ENCODE measurements at places on chromosomes 5 and 9.

DNA sequence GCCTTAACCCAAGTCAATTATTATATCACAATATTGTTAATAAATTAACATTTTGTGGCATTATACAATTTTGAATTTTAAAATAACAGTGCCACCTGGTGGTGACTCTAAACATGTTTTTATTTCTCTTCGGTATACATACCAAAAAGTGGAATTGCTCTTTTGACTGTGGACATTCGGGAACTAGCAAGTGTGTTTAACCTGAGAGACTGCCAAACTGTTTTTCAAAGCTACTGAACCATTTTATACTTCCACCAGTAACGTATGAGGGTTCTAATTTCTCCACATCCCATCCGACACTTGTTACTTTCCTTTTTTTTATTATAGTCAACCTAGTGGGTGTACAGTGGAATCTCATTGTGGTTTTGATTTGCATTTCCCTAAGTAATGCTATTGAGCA is 18.3 kb upstream of the HSDL2 start:
- DNase-seq = no peak

DNA sequence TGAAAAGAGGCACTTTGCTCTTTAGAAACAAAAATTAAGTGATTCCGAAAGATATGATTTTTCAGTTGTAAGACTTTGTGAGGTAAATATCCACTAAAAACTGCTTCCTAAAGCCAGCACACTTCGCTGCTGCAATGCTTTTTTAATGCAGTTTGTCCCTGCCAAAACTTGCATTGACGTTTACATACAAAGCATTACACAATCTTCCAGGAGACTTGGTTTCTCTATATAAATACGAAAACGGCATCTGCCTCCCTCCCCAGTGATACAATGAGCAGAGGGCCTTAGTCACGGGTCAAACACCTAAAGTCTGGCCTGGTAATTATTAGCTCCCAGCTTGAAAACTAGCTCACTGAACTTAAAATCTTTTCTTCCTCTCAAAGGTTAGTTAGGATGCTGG is 170.7 kb downstream of the TSSK1B start:
- no peak for DNase-seq

GRCh38 chr5:128432913-128433440 is 105.1 kb downstream of the FBN2 start:
- no peak for DNase-seq

GRCh38 chr9:109887079-109887478 is 107.1 kb downstream of the PALM2AKAP2 start:
- DNase-seq = no peak

DNA sequence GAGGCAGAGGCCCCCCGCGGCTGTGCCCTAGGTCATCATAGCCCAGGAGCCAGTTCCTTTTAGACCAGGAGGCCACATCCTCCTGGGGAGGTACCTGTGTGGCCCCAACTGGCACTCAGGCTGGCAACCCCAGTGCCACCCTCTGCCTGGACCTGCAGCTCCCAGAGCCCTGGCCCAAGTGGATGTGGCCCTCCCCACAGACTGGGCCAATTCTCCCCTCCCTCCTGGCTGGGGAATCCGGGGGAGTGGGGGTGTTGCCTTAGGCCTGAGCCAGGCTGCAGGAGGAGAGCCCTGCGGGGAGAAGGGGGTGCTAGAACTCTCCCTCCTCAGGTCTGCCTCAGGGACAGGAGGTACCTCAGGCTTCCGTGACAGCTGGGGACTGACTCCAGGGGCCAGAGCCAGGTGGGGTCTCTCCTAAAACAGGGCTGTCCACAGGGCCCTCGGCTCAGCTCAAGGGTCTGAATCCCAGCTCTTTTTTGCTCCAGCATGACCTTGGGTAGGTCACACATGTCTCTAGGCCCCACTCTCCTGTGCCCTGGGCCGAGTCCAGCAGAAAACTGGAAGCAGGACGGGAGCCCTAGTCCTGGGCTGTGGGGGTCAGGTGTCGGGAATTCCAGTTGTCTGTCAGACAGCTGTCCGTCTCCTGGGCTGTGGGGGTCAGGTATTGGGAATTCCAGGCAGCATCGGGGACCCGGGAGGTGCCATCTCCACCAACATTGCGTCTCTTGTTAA is 9.6 kb downstream of the DNLZ start:
- DNase-seq = no peak

GRCh38 chr5:73093943-73094342 is 26.4 kb upstream of the TMEM171 start:
- DNase-seq = no peak

GRCh38 chr5:146533260-146533857 is 17.4 kb upstream of the GPR151 start:
- DNase-seq = peak; percentile 55

DNA sequence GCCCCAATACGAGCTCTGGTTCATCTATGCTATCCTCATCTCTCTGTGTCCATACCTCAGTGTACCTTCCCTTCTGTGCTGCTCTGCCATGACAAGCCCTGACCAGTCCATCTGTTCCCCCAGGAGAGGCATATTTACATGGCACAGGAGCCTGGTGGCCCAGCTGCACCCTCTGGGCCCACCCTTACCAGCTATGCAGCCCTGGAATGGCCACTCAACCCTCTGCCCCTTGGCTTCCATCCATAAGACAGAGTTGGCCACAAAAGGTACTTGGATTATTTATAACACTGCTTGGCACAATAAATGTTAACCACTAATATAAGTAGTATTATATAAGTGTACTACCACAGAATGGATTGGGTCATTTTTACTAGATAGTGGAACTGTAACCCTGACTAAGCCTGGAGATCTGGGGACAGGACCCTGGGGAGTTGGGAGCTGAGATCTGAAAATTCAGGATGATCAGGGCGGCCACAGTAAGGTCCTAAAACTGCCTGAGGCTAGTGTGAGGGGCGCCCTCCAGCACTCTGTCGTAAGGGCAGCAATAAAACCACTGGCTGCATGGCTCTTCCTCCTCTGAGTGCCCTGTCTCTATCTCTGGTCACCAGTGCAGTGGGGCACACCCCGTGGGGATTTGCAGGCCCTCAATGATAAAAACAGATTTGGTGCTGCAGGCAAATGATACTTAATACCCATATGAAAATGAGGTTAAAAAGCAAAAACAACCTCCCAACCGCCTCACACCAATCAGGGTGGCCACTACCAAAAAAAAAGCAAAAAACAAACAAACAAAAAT is 65.8 kb downstream of the SEMA4D start:
- DNase-seq = no peak

- DNase-seq = no peak
These were observed 4.6 kb upstream of the CTNNA1 start for GRCh38 chr5:138748630-138749081.

- no peak for DNase-seq
These were observed 8.5 kb downstream of the B4GALT7 start for GRCh38 chr5:177608243-177609075.

DNA sequence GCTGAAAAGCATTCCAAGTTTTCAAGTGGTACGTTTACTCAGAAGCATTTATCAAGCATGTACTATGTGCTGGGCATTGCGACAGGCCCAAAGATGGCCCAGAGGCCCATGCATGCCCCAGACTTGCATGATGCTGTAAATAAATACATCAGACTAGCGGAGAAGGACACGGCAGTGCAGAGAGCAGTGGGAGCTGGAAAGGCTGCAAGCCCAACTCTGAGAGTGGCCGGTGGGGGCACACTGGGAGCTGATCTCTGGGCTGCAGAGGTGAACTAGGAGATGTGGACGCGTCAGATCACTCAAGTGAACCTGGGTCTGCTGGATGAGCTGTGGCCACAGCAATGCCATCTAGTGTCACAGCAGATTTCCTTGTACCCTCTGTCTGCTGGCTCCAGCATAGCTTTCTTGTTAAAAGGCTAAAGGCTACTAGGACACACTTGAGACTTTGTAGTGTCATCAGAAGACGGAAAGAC is 246.9 kb downstream of the FANCC start:
- no peak for DNase-seq

DNA sequence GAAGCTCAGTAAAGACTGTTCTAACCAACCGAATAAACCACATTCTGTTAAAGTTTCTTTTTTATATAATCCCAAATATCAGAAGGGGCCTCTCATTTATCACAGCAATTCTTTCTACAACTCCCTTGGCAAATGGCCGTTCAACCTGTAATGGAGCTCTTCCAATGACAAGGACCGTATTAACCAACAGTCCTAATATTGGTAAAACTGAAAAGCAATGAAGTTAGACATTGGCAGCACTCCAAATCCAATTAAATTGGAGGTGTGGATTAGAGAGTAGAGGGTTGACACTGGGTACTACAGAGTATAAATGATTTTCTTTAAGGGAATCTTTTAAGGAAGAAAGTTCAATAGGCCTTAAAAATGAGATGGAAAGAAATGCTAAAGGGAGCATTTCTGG is 842 bp downstream of the TMED7 start:
- DNase-seq = no peak

GRCh38 chr5:72848474-72849428 is 32.3 kb downstream of the TNPO1 start:
- DNase-seq = peak; percentile 20

DNA sequence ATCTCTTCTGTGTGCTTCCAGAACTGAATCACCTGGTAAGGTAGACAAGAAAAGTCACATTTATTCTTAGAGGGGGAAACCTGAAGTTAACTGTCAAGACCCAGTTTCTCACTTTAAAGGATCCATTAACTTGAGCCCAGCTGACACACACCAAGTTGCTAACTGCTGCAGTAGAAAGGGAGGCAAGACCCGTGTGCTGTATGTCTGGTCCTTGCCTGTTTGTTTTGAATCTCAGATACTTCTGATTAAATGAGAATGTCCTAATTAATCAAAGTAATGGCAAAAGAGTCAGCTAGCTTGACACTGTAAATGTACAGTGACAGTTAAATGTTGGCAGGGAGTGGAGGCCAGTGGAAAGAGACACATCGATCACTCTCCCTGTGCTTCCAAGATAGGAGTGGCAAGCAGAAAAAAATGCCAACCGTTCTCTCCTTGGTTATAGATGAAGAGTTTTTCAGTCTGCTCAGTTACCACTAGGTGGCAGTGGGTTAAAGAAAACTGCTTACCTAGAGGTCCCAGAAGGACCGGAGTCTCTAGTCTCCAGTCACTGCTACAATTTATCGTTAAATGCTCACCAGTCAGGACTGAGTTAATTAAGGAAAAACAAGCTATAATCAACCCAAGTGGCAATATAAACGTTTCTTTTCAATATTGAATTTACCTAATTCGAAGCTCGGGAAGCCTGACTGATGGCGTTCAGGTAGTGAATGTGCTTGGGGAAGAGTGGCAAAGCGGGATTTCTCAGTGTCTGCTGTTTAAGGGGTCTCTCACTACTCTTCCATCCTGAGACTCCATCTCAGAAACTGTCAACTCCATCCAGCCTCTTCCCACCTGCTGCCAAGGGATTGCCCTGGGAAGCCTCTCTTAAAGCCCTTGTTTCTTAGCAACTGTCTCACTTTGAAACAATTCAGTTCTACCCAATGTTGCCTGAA is 18.4 kb downstream of the LSM11 start:
- DNase-seq = no peak

DNA sequence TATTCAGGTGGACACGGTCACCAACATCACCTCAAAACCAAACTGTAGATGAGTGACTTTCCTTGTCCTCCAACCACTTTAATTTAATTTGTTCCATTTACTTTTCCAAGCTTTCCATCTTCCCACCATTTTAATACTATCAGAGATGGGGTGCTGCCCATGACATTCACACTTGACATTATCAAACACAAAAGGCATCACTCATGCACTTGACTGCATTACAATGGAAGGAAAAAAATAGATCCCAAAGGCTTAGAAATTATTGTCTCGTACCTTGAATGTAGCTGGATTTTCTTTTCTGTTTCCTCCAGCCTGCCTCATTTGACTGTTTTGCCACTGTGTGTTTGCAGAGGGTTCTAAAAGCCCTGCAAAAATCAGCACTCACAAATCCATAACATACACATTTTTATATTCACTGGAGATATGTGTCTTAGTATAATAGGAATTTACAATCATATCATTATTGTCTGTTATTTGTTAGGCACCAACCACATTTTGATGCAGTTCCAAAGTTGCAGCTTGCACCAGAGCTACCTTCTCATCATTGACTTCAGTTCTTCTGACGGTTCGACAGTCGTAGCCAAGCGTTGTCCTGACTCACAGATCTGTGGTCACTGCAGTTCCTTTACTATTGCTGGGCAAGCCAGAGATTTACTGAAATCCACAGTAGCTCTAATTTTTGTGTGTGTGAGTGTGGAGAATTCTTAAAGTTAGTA is 712.3 kb upstream of the WWC1 start:
- DNase-seq = no peak

- DNase-seq = no peak
These were observed 29.2 kb upstream of the PANK3 start for GRCh38 chr5:168608386-168608785.

- DNase-seq = no peak
These were observed 58.1 kb downstream of the PTCH1 start for GRCh38 chr9:95458666-95459065.

- no peak for DNase-seq
These were observed 32.7 kb downstream of the GRIA1 start for GRCh38 chr5:153523211-153523610.

DNA sequence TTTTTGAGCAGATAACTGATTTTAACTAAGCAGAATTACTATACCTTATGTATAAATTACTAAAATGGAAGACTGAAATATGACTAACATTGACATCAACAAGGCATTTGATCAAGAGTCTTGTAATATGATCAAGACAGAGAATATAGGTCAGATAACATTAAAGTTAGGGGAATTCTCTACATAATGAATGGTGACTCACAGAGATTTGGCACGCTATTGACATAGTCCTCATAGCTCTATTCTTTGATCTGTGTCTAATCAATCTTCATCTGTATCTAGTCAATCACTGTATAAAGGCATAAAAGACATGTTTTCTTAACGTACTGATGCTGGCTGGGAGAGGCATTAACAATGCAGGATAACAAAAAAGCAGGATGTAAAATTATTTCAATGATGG is 17.4 kb downstream of the ABITRAM start:
- DNase-seq = no peak

DNA sequence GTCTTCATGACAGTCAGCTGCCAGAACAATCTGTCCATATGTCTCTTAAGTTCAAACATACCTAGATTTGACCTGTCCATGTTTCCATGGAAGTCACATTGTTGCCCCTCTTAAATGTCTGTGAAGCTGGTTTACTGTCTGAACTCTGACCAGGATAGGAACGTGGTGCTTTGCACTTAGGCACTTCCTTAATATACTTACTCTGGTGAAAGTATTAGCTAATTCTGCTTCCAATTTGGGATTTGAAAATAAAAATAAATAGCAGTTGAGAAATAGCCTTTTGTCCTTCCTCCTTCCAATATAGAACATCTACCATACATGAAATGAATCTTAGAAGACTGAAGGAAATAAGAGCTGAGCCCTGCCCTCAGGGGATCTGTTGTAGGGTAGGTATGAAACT is 524.5 kb upstream of the CLINT1 start:
- DNase-seq = no peak

GRCh38 chr9:84761137-84761808 is 91.7 kb downstream of the NTRK2 start:
- DNase-seq = no peak

- DNase-seq = no peak
These were observed 66.0 kb downstream of the RASEF start for GRCh38 chr9:82996941-82997340.

GRCh38 chr5:117973785-117974184 is 1014.6 kb downstream of the DTWD2 start:
- no peak for DNase-seq
